ENCODE measurements at places on chromosomes 2 and 18.

DNA sequence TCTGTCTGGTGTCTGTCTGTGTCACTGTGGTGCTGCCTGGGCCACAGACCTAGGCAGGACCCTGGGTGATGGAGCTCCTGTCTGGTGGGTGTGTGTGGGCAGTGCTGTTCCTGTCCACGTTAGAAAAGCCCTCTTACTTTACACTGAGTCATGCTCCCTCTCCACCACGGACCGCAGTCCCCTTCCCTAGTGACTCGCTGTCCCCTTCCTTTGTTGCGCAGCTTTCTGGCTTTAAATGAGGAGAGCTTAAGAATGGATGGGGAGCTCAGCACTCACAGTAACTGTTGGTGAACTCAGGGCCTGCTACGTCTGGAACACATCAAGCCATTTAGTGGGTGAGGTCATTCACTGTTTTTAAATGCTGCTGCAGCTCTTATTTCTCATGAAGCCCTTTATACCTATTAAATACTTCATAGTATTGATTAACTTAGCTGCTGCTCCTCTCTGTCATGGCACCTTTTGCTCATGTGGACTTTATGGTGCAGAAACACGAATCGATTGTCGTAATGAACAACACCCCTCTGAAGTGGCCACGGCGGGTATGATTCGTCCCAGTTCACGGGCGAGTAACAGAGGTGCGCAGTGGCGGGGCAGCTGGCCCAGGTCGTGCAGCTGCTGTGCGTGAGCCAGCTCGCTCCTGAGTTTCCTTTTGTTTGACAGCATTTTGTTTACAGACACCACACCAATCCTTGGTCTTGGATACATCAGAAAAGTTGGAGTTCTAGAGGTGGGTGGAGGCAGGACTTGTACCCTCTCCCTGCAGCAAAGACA, 100.4 kb downstream of the LDLRAD4 start:
- DNase-seq = no peak

GRCh38 chr2:138215958-138216357, 251.7 kb downstream of the HNMT start:
- DNase-seq = no peak

GRCh38 chr2:128624956-128625355, 306.3 kb upstream of the HS6ST1 start:
- DNase-seq = no peak

DNA sequence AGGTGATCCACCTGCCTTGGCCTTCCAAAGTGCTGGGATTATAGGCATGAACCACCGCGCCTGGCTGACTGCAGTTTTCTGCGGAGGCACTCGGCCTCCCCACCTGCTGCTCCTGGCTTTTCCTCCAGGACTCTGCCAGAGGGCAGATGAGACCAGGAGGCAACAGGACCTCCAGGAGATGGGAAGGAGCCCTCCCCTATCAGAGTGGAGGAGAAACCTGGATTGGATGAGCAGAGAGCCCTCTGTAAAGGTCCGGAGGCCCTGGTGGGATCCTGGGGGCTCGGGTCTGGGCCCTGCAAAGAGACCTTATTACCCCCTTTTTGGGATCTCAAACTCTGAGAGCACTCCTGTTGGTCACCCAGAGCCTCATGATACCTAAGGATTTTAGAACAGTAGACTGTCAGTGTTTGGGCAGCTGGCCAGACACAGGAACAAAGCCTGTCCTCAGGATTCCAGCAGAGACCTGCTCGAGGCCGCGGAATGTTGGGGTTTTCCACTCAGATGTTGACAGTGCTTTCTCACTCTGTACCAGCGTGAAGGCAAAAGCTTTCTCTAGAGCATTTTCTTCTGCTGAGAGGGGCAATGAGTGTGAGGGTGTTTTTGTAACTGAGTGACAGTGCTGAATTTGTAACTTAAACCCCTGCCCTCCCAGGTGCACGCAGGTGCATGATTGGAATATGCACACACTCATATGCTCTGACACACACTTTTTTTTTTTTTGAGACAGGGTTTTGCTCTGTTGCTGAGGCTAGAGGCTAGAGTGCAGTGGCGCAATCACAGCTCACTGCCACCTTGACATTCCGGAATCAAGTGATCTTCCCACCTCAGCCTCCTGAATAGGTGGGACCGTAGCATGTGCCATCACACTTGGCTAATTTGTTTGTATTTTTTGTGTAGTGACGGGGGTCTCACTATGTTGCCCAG, 48.4 kb downstream of the NPPC start:
- DNase-seq = peak; percentile 36

GRCh38 chr18:36017232-36017631, 44.8 kb downstream of the RMP24 start:
- no peak for DNase-seq

GRCh38 chr18:21298351-21298750, 56.3 kb downstream of the GREB1L start:
- DNase-seq = no peak

GRCh38 chr2:135582383-135582782, 51.1 kb downstream of the R3HDM1 start:
- no peak for DNase-seq

GRCh38 chr2:239994086-239994485, 31.1 kb downstream of the NDUFA10 start:
- DNase-seq = no peak

DNA sequence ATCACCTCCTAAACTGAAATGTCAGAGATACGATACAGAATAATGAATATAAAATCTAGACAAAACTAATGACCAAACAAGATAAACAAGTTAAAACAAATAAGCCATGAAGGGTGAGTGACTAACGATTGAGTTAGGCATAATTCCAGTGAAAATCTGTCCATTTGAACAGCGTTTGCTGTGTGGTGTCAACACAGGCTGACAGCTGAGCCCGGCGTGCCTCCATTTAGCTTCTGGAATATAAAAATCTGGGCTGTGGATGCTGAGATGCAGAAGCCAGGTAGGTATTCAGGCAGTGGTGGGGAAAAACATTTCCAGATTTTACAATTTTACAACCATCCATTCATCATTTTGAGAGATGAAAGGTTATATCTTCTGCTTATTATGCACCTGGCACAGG, 2041.4 kb upstream of the CELF4 start:
- DNase-seq = no peak

- peak; percentile 67 for DNase-seq
Observed at GRCh38 chr2:55115761-55116597, 65.7 kb upstream of the RTN4 start.

DNA sequence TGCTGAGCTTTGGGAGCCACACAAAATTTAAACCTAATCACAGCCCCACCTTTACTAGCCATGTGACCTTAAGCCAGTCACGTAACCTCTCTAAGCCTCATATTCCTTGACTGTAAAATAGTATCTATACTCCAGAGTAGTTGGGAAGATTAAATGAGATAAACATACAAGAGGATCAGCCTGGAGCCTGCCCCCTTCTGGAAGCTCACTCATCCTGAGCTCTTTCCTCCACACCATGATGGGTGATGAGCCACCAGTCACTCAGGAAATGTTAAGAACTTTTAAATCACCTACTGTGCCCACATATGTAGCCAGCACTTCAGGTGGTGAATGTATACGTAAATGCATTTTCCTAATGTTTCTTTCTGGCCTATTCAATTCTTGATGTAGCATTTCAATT, 195.9 kb upstream of the DDX18 start:
- no peak for DNase-seq

DNA sequence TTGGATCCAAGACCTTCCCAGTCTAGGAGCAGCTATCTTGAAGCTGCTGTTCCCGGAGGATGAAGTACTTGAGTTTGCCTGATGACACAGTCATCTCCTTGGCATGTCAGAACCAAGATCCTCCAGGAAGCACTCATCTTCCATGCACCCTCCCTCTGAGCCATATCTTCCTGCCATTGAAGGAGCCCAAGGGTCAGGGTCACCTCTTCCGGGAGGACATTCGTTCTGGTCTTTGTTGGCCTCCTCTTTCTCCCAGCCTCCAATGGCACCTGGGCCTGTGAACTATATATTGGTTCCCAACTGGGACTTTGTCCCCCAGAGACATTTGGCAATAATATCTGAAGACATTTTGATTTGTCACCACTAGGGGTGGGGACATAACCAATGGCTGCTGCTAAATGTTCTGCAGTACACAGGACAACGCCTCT, 4.2 kb upstream of the MYO7B start:
- no peak for DNase-seq
